Fibroblast of skin of right quadriceps (primary cell): ENCODE measurements at places on chromosomes 16 and 17.

DNA sequence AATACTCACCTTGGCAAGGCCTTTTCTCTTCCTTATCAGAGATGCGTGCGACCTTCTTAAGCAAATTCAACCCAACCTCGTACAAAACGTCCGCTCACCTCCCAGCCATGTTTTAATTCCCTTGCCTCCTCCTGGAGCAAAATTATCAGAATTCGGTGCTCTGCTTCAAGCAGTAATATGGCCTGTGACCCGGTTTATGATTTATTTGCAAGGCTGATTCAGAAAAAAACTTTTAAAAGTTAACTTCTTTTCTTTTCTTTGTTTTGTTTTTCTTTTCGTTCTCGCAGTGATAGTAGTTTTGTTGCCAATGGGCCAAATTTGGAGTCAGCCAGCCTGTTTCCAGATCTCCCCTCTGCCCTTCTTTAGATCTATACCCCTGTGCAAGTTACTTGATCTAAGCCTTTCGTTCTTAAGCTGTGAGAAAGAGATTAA lies at the start of gene PHLPP2:
TSS of gene PHLPP2 (minus strand) at position 382 of the 432 bp plus-strand sequence. CDS start 9,906 bp downstream, outside the sequence.
- DNase-seq: no peak

- no peak for DNase-seq
Measured at GRCh38 chr17:32693194-32693897, 183.6 kb downstream of the MYO1D start.

DNA sequence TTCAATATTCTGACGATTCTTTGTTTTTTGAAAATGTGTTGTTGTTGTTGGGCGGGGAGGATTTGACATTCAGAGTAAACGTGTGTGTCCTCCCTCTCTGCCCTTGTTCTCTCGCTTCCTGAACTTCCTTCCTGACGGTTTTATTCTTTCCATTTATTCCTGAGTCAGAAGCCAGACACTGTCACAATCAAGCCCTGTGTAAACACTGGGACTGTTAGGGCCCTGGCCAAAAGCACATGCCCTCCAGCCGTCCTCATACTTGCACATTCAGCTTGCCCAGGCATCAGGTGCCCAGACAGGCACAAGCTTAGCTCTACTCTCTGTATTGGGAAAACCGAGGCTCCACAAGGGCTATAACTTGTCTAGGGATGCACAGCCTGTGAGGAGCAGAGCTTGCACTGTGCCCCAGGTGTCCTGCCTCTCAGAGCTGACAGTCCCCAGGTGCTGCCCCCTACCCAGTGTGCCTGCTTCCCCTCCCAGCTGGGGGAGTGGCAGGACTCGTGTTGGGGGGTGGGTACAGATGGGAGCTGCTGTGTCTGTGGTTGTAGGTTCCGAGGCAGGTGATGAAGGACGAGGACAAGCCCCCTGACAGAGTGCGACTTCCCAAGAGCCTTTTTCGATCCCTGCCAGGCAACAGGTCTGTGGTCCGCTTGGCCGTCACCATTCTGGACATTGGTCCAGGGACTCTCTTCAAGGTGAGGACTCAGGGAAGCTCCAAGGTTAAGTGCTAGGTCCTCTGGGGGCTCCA lies 9.7 kb downstream of the ADGRG3 start:
- no peak for DNase-seq

DNA sequence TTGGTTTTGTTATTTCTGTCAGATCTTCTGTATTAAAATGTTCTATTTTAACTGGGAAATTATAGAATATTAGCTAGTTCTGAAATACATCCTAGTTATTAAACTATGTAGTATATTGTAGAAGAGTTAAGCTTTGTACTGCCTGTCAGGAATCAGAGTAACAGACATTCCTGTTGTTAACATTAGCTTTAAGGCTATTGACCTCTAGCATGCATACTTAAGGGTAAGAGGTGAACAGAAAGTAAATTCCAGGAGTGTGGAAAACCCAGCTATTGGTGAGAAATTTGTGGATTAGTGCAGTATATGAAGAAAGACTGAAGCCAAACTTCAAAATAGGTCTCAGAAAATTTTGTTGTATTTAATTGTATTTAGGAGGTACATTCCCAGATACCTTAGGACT lies 111.3 kb downstream of the CHD9 start:
- DNase-seq: no peak

- no peak for DNase-seq
Measured at GRCh38 chr16:84823484-84823883, 3.7 kb downstream of the CRISPLD2 start.

DNA sequence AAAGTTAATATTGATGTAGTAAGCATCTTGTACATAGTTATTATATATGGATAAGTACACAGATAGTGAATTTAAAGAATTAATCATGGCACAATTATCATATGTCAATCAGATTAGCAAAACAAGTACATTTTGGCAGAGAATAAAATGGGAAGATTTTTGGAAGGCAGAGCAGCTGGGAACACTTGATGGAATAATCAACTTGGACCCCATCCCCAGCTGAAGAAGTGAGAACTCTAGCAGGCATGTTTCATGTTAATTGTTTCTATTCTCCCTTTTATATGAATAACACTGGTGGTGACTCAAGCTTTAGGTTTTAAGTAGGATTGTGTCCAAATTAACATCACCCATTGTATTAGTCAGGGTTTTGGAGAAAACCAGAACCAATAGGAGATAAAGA lies 198.7 kb downstream of the KCNJ2 start:
- DNase-seq: no peak

- no peak for DNase-seq
Measured at GRCh38 chr16:70478169-70478568, 23.8 kb downstream of the FCSK start.
